Caco-2 (cell line): ENCODE measurements at places on chromosomes 7 and 10. TPM values are rescaled to one million over a fixed set of nuclear protein-coding genes. Genes with fewer than 3 reads are reported as not detected.
A peak's percentile ranks its signal among the peaks of the same experiment; 100 is the strongest.

The MRLN gene
- total RNA-seq, result 0.88 and 0.98 TPM in 2 replicates

The ASB15 gene
- total RNA-seq, result not detected in 2 replicates

The FAM25C gene
- total RNA-seq, result not detected in 2 replicates

The GPR141 gene
- not detected in 2 replicates for total RNA-seq

The ITPRID1 gene
- total RNA-seq, result 0.09 and 0.26 TPM in 2 replicates

The WASHC2A gene
- 73.1 and 76.1 TPM in 2 replicates for total RNA-seq

The CD36 gene
- not detected in 2 replicates for total RNA-seq

The PLEKHS1 gene
- not detected in 2 replicates for total RNA-seq

The CPA2 gene
- 26.1 and 27.6 TPM in 2 replicates for total RNA-seq

The WDFY4 gene
- total RNA-seq, result not detected in 2 replicates

The STK31 gene
- 37.0 and 38.9 TPM in 2 replicates for total RNA-seq

The TMEM196 gene
- total RNA-seq, result not detected in 2 replicates

The PWWP2B gene
- total RNA-seq, result 17.8 and 19.3 TPM in 2 replicates

The PHYHIPL gene
- total RNA-seq, result 48.1 and 50.2 TPM in 2 replicates

DNA sequence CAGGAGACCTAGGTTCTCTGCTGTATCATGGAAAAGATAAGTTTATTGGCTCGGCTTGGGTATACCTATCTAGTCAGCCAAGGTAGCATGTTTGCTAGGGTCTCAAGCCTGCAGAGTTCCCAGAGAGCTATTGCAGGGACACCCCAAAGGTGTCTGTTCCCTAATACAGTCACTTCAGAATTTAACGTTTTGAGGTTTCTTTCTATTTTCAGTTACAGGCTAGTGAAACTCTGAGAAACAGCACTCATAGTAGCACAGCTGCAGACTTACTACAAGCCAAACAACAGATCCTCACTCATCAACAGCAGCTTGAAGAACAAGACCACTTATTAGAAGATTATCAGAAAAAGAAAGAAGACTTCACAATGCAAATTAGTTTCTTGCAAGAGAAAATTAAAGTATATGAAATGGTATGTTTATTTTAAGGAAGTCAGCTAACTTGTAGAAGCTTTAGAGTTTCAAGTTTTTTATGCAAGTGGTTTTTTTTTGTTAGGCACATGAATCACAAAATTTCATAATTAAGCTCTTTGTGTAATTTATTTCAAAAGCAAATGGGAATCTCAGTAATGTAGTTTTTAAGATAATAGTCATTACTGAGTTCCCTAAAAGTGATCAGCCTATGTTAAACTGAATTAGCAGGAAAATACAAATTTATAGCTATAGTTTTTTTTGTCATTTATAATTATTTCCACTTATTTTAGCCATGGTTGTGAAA, 54.9 kb downstream of the AKAP9 start:
- no peak for DNase-seq

DNA sequence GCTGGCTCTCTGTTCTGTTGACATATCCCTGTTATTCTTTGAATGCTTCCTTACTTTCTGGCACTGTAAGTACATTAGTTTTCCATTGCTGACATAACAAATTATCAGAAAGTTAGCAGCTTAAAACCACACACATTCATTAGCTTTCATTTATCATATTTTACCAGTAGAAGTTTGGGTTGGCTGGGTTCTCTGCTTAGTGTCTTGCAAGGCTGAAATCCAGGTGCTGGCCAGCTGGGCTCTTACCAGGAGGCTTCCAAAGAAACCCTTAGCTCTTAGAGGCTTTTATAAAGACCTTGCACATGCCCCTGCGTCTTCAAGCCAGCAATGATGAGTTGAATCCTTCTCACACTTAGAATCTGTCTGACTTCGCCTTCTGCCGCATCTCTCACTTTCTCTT, 160.6 kb downstream of the MLLT10 start:
- no peak for DNase-seq

- no peak for DNase-seq
These were observed 63.9 kb upstream of the LOXL4 start for GRCh38 chr10:98331885-98332284.

DNA sequence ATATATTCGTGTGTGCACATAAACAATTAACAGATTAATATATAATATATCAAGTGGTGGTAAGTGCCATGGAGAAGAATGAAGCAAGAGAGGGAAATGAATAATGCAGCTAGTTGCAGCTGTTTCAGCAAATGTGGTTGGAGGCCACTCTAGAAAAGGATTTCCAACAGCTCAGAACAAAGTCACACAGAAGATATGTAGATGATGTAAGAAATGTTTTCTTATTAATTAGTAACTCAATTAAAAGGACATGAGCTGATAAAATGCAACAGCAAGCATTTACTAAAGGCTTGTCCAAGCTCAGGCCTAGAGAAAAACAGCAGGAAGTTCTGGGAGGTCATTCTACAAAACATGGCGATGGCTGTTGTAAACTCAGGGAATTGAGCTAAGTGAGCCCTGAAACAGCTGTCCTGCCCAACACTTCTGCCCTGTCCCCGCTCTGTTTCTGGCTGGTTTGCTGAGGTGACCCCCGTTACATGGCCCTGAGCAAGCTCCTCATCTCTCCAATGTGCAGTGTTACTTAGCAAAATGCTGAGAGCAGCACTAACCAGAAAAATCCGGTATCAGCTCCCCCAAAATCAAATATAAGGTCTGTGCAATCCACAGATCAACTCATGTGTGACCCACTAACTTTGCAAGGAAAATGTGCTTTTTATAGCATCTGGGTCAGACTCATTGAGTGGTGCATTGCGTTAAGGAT, 23.4 kb upstream of the C10orf67 start:
- DNase-seq, result no peak

GRCh38 chr10:63260103-63260859, 127.2 kb downstream of the NRBF2 start:
- DNase-seq, result no peak

DNA sequence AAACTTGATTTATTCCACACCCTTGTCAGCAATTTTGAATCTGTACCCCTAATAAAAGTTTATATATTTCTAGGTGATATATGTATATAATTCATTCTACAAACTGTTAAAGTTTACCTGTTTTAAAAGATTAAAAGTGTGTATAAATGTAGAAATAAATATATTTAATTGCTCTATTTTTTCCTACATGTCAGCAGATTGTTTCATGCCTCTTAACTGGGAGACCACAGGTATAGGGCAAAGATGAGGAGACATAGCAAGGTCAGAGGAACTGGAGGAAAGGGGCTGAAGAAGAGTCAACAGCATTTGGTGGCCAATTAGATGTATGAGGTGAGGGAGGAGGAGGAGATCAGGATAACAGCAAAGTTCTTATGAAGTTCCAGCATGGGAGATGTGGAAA, 109.8 kb downstream of the GLCCI1 start:
- no peak for DNase-seq

- no peak for DNase-seq
These were observed 48.6 kb downstream of the MALSU1 start for GRCh38 chr7:23347682-23348180.

DNA sequence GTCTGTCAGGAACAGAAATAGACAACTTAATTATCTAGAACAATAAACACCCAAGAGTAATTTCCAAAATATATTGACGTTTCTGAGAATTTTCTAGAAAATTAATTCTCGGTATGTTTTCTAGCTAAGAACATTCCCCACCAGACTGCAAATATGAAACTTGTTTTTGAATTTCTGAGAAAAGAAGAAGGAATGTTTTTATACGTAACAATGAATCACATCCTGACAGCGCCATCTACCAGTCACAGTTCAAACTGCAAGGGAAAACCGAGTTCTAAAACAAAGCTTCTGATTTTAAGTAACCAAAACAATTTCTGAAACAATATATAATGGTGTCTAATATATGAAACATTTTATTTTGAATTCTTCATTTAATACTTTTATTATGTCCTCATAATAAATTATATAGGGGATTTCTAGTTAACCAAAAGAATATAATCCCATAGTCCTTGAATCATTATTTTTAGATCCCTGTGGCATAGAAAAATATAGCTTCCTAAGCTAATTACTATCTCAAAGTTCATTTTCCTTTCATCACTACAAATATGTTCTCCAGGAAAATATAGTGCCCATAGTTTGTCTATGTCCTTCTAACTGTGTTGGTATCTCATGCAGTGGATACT, 34.5 kb upstream of the MEOX2 start:
- no peak for DNase-seq

- no peak for DNase-seq
These were observed 17.6 kb upstream of the ORC5 start for GRCh38 chr7:104225451-104225850.

DNA sequence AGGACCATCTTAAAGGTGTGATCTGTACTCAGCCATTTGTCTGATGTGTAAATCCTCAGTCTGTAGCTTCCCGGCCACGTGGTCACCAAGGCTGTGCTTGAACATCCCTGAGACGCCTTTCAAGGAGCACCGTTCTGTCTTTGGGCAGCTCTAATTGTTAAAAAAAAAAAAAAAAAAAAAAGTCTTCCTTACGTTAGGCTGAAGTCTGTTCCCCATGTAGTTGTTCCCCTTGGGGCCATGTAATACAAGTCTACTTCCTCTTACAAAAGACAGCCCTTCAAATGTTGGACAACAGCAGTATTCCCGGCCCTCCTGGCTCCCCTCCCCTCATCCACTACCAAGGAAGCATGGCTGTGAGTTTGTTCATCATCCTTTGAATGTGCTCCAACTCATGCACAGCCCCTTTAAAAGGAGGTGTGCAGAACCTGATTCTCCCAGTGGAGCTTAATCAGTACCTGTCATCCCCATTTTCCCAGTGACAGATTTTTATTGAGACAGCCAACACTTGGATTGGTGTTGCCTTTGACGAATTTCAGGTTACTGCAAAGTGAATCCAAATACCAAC, 392.2 kb upstream of the GALNT17 start:
- no peak for DNase-seq

GRCh38 chr10:126646110-126646509, 24.4 kb downstream of the C10orf90 start:
- DNase-seq, result no peak

- no peak for DNase-seq
These were observed 491 bp upstream of the SH2D4B start for GRCh38 chr10:80537086-80537735.

DNA sequence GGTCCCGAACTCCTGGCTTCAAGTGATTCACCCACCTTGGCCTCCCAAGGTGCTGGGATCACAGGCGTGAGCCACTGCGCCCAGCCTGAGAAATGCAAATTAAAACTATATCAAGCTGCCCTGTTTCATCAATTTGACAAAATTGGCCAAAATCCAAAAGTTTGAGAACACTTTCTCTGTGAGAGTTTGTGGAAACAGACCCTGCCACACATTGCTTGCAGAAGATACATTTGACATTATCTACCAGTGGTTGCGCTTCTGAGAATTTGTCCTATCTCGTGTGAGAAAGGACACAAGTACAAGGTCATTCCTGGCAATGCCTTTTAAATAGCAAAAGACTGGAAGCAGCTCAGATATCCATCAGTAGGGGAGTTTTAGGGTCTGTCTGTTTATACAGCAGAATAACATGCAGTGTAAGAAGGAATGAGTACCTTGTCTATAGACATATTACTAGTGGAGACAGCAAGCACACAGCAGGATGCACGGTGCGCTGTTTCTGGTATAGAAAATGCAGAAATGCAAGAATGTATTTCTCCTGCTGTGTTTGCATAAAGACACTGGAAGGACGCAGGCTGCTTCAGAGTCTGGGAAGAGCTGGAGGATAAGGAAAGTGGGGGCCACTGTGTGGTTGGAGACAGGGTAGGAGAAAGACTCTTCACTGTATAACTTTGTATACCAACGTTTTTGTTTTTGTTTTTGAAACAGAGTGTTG, 4.3 kb downstream of the LHPP start:
- DNase-seq, result no peak

GRCh38 chr10:123068087-123068853, 59.5 kb downstream of the ACADSB start:
- no peak for DNase-seq

DNA sequence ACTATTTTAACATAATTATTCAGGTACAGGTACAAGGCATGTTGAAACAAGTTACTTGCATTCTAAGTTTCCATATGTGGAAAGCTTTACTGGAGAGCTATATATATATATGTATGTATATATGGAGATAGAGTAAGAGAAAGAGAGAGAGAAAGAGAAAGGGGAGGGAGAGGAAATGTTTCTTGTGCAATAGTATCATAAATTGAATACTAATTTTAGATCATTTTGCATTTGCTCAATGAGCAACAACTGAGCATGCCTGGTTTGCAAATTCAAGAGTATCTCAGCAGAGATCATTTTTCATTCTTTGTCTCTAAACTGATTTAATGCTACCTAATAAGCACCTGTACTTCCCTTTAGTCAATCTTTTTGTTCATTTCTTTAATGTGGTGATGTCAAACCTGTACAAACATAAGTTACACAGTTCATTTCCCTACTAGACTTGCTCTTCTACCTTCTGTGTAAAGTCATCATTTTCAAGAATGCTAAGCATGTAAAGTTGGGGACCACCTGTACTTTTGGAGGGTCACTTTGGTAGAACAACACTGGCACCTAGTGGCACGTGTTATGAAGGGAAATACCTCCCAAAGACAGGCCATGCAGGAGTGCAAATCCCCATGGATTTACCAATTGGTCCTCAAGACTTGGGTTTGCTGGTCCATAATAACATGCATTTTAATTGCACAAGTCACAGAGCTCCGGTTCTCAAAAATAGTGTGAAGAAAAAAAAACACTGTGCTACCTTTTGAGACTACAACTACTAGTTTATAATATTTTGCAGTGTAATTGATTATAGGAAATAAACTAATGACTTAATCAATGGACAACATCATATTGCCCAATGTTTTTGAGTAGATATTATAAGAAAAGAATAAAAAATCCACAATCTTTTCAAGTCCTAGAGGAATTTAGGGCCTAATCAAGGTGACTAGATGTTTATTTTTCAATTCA, 431.2 kb upstream of the IGFBP3 start:
- DNase-seq, result peak; percentile 56

GRCh38 chr7:24057243-24057642, 226.7 kb upstream of the NPY start:
- no peak for DNase-seq

DNA sequence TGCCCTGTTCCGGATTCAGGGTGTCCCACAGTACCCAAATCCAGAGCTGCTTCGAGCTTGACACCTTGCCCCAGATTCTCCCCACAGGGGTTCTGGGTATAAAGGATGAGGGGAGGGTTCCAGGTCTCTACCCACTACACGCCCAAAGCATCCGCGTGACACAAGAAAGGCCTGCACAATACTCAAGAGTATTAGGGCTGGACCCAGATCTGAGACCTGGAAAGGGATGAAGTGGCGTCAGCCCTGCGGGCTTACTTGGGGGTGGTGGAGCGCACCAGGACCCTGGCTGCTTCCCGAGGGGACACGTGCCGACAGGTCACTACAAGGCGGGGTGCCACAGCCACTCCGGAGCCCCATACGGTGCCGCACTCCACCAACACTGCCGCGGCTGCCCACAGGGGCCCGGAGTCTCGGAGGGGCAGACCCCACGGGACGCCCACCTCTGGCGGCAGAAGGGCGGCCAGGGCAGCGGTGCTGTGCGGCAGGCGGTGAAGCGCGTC, 1.3 kb downstream of the TYSND1 start:
- DNase-seq, result no peak
